ENCODE measurements at places on chromosomes 5 and 9.

- no peak for DNase-seq
Observed at GRCh38 chr5:5018578-5018970, 121.6 kb upstream of the ADAMTS16 start.

DNA sequence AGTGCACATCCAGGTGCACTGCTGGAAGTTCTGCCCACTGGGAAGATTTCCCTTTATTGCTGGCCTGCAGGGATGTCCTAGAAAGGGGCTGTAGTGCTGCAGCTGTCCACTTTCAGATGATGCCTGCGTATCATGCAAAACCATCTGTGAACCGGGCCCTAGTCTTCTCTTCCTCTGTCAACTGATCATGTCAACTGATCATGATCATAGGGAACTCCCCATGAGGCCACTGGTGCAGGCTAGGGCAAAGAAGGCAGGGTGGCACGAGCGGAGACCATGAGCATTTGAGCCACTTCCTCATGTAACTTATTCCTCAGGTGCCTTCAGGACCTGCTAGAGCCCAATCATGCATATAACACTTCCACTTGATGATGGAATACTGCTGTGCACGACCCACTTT is 4.5 kb upstream of the HSDL2 start:
- DNase-seq: no peak

DNA sequence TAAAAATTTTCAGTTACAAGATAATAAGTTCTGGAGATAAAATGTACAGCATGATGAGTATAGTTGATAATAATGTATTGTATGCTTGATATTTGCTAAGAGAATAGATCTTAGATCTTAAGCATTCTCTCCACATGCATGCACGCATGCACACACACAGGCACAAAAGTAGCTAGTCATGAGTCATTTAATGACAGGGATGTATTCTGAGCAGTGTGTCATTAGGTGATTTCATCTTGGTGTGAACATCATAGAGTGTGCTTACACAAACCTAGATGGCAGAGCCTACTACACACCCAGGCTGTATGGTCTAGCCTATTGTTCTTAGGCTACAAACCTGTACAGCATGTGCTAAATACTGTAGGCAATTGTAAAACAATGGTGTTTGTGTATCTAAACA is 124.2 kb downstream of the PTTG1 start:
- DNase-seq: no peak

DNA sequence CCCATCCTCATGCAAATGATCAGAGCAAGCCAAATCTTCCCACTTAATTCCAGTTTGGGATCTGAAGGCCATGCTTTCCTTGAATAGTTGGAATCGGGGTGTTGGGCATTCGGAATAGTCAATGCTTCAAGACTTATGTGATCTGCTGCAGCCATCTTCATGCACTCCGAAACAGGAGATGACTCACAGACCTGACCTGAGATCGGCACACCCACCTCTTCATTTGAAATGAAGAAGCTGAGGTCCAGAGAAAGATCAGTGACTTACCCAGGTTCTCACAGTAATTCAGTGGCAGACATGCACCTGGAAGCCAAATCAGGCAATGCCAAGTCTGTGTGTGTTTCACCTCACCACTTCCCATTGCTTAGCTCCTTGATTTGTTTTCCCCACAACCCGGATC is 33.0 kb downstream of the FOXD1 start:
- DNase-seq: no peak

DNA sequence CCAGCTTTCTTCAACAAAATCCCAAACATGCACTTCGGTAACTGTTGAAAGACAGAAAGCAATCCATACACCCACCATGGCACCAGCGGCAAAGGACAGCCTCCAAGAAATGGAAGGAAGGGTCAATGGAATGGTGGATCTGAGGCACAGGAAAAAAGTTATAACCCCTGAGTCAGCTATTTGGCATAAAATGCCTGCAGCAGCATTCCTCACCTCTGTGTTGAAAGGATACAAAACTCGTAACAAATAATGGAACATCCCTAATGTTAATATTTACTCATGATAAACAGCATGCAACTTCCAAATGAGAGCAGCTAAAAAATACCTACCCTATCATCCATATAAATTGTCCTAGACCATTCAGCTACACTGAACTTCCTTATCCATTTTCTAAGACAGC is 9.4 kb downstream of the FBXW11 start:
- DNase-seq: no peak

GRCh38 chr5:133145436-133146170 is 93.8 kb downstream of the HSPA4 start:
- DNase-seq: no peak

- DNase-seq: no peak
Observed at GRCh38 chr9:1535051-1535450, 480.1 kb upstream of the SMARCA2 start.
